ENCODE measurements at places on chromosomes 5 and 9. TPM values are rescaled to one million over a fixed set of nuclear protein-coding genes. Genes with fewer than 3 reads are reported as not detected.

Gene FOXD4
- total RNA-seq = 0.32 TPM

Gene SLC36A2
- not detected for total RNA-seq

Gene ZNF608
- total RNA-seq = 0.30 TPM

Gene IRGM
- 1.8 TPM for total RNA-seq

Gene PCDHB15
- not detected for total RNA-seq

Gene FOXI1
- not detected for total RNA-seq

Gene SLU7
- 106 TPM for total RNA-seq

Gene EFNA5
- not detected for total RNA-seq

Gene PCDHA6
- total RNA-seq = not detected

Gene MAMDC2
- 0.10 TPM for total RNA-seq

Gene CSF2
- total RNA-seq = not detected

Gene RXRA
- total RNA-seq = 13.6 TPM

Gene ATP10B
- not detected for total RNA-seq

Gene GARIN3
- total RNA-seq = not detected
